Thyroid gland (tissue), 4 donors: ENCODE measurements at places on chromosomes 4 and X. TPM values are rescaled to one million over a fixed set of nuclear protein-coding genes. Genes with fewer than 3 reads are reported as not detected.

DNA sequence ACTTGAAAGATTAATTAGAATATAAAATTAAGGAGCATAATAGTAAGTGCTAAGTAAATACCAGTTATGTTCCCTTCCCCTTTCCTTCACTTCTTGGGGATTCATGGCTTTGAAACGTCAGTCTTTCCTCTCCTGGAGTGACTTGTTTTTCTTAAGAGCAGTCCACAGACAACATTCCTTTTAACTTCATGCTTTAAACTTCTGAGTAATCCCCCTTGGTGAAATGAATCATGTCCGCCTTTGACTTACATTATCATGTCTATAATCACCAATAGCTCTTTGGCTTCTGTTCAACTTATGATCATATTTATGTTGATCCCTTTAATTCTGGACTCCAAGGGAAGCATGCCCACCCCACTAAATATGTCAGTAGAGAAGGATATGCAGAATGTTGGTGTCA lies 1012.1 kb upstream of the SLIT2 start:
- DNase-seq, result no peak

DNA sequence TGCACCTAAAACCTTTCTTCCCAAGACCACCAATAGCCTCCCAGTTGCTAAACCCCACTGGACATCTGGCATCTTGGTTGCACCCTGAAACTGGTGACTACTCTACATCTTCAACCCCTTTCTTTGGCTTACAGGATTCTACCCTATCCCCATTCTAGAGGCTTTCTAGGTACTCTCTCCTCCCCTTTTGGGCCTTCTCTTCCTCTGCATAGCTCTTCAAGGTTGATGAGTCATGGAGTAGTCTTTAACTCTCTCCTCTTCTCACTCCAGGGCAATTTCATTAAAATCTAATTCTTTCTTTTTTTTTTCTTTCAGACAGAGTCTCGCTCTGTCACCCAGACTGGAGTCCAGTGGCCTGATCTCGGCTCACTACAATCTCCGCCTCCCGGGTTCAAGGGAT lies 16.8 kb downstream of the APOO start:
- no peak for DNase-seq

Gene CFAP97
- 56.3 TPM for total RNA-seq

Gene PRSS12
- total RNA-seq, result 0.21 TPM

Gene COX7B2
- total RNA-seq, result not detected

Gene ABCG2
- total RNA-seq, result 26.3 TPM

DNA sequence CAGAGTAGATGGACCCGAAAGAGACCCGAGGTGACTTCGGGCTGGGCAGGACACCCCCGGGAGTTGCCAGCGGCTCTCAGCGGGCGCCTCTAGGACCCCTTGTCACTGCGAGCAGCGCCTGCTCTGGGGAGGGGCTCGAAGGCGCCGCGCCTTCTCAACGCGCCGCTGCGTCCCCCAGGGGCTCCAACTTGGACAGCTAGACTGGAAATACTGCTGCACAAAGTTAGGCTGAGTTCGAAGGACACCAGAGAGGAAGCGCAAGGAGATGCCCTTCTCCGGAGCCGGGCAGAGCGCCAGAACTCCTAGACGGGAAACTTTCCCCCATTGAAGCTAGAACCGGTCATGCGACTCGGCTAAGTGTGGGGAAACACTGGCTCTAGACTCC lies 493 bp upstream of the KCNIP4 start:
- DNase-seq, result peak; percentile 76

DNA sequence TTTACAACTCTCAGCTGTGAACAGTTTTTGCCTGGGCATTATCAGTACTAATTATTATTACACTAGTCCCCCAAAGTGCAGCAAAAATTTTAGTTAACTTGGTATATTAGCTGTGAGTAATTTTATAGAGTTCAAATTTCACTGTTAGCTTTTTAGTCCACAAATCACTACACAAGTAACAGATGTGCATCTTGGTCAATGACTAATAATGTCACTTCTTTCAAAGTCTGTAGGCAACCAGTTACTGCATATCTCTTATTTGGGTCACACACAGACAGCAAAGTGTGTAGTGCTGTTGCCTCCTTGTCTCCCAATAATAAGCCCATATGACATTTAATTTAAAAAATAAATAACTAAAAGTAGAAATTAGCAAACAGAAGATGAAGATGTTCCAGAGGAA lies 159.9 kb downstream of the SCFD2 start:
- no peak for DNase-seq

- DNase-seq, result no peak
Observed at GRCh38 chrX:110698696-110699095, 96.9 kb downstream of the CHRDL1 start.

GRCh38 chr4:13888112-13888511 lies 260.6 kb upstream of the BOD1L1 start:
- DNase-seq, result no peak

GRCh38 chrX:86148594-86148993 lies 343 bp downstream of the DACH2 start:
- DNase-seq, result no peak

DNA sequence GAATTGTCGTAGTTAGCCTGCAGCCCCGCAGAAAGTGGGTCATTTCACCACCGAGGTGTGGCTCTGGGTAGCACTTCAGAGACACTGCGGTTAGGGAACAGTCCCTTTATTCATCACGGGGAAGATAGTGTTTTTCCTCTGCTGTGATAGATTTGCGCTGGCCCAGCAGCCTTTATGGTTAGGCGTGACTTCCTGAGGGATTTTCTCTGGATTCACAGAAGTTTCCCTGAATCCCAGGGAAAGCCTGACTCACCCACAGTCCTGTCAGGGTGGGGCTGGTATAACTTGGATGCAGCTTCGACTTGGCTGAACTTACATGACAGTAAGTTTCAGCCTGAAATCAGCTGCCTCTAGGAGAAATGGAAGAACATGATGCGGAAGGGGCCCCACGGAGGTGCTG lies 196.3 kb upstream of the HHIP start:
- no peak for DNase-seq

- DNase-seq, result no peak
Observed at GRCh38 chr4:52716364-52717151, 34.7 kb downstream of the ERVMER34-1 start.

Gene FIP1L1
- total RNA-seq, result 55.4 TPM

DNA sequence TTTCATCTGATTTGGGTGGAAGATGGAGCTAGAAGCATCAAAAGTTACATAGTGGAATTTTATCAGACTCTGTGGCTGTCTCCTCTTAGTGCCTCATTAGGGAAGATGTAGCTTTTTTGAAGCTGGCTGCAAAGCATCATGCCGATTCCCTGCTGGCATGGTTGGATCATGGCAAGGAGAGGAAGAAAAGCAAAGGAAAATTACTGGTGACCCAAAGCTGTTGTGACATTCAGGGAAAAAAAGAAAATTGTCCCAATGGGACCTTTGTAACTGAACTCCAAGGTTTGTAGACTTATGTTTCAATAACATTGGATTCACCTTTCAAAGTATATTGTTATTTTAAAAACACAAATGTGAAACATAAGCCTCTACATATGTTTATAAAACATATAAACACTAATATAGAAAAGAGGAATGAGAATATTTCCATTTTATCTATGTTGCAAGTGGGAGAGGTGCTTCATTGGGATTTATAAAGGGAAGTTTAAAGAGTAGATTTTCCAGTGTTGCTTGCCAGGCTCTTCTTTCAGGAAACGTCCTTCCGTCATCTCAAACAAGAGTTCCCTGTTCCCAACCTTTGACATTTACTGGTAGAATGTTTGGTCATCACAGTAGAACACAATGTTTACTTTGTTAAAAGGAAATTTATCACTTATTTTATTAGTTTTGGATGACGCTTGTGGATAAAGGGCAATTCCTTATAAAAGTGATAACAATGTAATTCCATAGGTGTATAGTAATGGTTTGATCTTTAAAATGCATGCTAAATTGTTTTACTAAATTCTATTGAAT lies 190.1 kb upstream of the GPRIN3 start:
- DNase-seq, result no peak

DNA sequence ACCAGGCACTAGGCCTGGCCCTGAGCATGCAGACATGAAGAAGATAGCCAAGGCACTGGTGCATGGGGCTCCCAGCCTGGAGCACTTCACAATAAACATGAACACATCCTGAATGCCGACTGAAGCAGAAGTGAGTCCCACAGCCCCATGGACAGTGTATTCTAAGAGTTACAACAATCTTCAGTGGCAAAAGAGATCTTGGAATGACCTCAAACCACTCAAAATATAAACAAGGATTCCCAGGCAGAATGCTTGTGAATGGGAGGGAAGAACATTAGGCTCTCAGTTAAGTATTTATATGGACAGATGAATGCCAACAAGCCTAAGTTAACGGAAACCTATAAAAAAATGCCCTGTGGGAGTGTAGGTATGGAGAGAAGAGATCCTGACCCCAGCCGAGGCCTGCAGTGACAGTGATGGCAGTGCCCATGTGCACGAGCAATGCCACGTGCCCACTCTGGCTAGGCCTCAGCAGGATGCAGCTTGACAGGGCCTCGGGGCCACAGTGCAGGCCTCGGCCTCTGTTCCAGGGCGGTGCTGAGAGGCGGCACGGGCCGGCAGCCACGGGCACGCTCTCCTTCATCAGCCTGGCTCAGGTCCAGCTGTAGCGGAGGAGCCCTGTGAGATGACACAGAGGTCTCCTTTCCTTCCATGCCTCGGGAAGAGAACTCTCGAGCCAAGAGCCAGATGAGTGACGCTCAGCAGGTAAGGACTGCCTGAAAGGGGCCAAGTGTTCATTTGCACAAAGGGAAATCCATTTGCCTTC lies 49.2 kb downstream of the IRF2 start:
- DNase-seq, result peak; percentile 86

DNA sequence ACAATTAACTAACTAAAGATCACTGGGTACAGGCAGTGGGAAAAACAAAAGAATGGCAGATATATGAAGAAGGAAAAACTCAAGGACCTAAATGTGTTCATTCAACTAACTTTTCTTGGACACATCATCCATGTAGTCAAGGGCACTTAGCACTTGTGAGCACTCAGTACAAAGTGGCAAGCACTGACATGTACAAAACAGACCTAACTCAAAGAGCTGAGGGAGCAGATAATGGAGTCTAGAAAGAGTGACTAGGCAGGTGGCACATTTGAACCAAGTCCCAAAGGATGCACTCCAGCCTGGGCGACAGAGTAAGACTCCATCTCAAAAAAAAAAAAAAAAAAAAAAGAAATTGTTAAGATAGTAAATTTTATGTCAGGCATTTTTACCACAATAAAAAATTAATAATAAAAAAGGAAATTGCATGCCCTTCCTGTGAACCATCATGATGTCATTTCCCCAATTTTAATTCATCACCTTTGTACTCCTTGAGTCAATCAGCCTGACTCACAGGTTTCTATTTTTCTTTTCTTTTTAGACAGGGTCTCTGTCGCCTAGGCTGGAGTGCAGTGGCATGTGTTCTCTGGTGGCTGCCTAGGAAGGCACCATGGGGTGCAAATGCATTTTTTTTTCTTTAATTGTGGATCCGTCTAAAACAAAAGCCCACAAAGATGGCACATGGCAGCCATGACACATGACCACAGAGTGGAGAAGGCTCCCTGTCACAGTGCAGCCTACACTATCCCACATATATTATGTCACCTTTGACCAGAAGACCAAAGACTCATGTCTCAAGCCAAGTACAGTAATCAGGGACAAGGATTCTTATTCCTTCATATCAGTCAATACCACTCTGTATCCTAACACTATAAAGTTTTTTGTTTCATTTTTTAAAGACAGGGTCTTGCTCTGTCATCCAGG lies 91.9 kb downstream of the CHST7 start:
- no peak for DNase-seq

Gene ATP6AP1
- 93.5 TPM for total RNA-seq

DNA sequence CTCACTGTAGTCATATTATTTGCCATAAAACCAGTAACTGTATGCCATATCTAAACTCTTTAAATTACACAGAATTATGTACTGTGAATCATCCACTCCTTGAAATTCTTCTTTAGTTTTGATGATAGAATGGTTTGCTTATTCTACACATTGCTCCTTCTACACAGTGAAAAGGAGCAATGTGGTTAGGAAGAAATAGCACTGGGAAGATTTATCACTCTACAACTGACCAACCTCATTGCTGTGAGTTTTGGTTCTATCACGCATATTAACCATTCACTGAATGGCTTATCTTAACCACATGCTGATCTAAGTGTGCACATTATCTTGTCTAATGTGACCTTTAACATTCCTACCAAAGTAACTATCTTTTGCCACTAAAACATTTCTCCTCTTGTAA lies 415.7 kb upstream of the NDST4 start:
- no peak for DNase-seq

Gene PNMA6A
- total RNA-seq, result 2.3 TPM

Gene PALLD
- total RNA-seq, result 211 TPM

Gene TEX11
- total RNA-seq, result not detected

- no peak for DNase-seq
Observed at GRCh38 chrX:9315086-9315485, 149.8 kb upstream of the TBL1X start.
